ENCODE measurements at places on chromosomes 1 and 21.

- no peak for DNase-seq
Measured at GRCh38 chr1:20949871-20950590, 162.9 kb upstream of the HP1BP3 start.

GRCh38 chr1:156823210-156823790 is 6.7 kb upstream of the SH2D2A start:
- no peak for DNase-seq

DNA sequence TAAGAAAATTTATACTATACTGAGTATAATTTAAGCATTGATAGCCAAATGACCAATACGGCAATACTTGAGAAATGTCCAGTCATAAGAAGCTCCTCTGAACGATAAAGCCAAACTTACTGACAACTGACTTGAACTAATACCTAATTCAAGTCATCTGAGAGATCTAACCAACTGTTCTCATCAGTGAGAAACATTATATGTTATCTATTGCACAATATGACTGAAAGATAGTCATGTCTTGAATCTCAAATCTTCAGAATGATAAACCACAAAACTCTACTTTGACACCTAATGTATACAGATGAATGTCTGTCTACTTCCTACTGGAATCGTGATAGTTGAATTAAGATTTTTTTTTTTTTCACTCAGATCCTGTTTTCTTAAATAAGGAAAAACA is 39.0 kb downstream of the APP start:
- no peak for DNase-seq

- DNase-seq = no peak
Measured at GRCh38 chr1:28370239-28371009, 884 bp downstream of the PHACTR4 start.
